Fibroblast of the aortic adventitia (primary cell): ENCODE measurements at places on chromosomes 11 and 22. TPM values are rescaled to one million over a fixed set of nuclear protein-coding genes. Genes with fewer than 3 reads are reported as not detected.

The NRIP3 gene
- total RNA-seq: 4.3 and 21.3 TPM in 2 replicates

The THY1 gene
- total RNA-seq: 96.6 and 164 TPM in 2 replicates

The OR2AT4 gene
- total RNA-seq: under 0.01 TPM in 1 of 2 replicates, not detected in the other

The GPR152 gene
- total RNA-seq: not detected in 2 replicates

The MB gene
- total RNA-seq: not detected in 2 replicates

The SCARF2 gene
- 11.8 and 42.9 TPM in 2 replicates for total RNA-seq

The SCGB2A2 gene
- not detected in 2 replicates for total RNA-seq

DNA sequence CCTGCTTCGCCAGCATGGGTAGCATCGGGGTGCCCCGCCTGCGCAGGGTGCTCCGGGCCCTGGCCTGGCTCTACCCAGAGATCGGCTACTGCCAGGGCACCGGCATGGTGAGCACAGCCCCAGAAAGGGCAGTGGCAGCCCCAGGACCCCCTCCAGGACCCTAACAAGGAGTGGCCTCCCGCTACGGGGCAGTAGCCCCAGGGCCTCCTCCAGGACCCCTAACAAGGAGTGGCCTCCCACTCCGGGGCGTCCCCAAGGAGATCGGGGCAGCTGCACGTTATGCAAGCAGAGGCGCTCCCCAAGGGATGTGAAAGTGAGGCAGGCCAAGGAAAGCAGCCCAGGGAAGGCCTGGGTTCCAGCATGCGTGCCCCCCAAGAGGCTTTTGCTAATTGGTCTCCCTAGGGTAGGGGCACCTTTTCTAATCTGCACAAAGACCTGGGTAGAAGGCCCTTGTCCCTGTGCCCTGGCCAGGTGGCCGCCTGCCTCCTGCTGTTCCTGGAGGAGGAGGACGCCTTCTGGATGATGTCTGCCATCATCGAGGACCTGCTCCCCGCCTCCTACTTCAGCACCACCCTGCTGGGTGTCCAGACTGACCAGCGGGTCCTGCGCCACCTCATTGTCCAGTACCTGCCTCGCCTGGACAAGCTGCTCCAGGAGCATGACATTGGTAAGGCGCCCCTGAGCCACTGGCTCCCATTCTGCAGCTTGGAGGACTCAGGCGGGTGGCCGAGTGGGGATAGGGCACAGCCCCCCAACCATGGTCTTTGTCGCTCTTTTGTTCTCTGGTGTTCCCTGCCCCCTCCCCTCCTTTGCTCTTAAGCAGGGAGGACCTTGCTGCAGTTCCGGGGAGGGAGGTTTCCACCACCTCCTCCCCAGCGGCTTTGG is 35.0 kb downstream of the SGSM3 start:
- no peak for DNase-seq

- DNase-seq: peak; percentile 83
These were observed 243.4 kb upstream of the DDI1 start for GRCh38 chr11:103792981-103793468.

DNA sequence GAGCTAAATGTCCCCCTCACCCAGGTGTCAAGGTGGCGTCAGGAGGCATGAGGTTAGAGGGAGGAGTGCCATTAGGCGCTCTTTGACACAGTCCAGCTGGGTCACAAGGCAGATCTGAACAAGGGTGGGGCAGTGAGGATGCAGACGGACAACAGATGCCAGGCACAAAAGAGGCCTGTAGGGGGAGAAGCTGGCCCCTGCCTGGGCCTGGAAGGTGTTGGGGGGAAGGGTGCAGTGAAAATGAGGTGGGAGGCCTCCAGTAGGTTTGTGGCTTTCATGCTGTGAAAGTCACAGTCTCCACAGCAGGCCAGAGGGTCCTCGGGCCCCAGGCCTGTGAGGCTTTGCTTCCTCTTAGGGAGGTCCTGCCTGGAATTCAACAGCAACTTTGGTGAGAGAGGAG is 85.0 kb upstream of the PLET1 start:
- no peak for DNase-seq

- DNase-seq: no peak
These were observed 1.9 kb downstream of the CSNK2A3 start for GRCh38 chr11:11351042-11351586.

GRCh38 chr11:27387362-27387761 is 24.3 kb upstream of the CCDC34 start:
- DNase-seq: no peak

- no peak for DNase-seq
These were observed 22.0 kb upstream of the KLHL35 start for GRCh38 chr11:75454987-75455386.

GRCh38 chr22:19942157-19943081 is 801 bp upstream of the TXNRD2 start:
- DNase-seq: peak; percentile 86

GRCh38 chr11:113951537-113951936 is 23.4 kb upstream of the HTR3A start:
- DNase-seq: no peak

DNA sequence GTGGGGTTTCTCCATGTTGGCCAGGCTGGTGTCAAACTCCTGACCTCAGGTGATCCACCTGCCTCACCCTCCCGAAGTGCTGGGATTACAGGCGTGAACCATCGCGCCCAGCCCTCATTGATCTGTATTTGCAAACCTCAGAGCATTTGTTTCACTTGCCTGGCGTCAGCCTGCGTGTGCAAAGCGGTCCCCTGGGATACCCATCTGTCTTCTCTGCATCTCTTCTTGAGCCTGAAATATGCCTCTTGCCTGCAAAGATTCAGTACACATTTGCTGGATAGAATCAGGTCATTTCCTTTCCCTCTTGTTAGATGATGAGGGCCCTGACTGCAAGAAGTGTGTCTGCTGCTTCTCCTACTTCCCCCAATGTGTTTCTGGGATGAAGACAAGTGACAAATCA is 1291.0 kb downstream of the TBC1D22A start:
- no peak for DNase-seq

DNA sequence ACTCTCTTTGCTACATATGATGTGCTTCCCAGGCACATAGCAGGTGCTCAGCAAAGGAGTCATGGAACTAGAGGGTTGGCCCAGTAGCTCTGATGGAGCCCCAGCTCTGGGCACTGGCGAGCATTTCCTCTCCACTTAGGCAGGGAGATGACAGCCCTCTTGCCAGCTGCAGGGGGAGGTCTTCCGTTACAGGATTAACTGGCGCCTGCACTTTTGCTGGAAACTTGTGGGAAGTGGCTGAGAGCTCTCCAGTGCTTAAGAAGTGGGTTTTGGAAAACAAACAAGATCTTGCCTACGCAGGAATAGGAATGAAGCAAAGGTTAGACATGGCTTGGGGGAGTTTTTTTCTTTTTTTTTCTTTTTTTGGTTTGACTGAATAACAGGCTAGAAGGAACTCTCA is 75.5 kb downstream of the MICAL2 start:
- DNase-seq: no peak

DNA sequence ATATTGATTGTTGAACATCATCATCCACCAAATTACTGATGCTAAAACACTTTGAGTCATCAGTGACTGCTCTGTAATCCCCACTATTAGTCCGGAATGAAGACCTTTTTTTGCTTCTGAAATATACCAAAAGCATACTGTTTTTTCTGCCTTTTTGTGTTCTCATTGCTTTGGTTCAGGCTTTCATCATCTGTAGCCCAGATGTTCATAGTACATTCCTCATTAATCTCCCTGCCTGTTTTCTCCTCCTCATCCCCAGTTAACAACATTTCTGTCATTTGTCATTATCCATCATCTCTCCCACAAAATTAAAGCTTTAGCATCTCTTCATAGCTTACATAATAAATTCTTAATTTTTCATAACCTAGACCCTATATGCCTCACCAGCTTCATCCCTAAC is 9.2 kb downstream of the CEP57 start:
- no peak for DNase-seq

DNA sequence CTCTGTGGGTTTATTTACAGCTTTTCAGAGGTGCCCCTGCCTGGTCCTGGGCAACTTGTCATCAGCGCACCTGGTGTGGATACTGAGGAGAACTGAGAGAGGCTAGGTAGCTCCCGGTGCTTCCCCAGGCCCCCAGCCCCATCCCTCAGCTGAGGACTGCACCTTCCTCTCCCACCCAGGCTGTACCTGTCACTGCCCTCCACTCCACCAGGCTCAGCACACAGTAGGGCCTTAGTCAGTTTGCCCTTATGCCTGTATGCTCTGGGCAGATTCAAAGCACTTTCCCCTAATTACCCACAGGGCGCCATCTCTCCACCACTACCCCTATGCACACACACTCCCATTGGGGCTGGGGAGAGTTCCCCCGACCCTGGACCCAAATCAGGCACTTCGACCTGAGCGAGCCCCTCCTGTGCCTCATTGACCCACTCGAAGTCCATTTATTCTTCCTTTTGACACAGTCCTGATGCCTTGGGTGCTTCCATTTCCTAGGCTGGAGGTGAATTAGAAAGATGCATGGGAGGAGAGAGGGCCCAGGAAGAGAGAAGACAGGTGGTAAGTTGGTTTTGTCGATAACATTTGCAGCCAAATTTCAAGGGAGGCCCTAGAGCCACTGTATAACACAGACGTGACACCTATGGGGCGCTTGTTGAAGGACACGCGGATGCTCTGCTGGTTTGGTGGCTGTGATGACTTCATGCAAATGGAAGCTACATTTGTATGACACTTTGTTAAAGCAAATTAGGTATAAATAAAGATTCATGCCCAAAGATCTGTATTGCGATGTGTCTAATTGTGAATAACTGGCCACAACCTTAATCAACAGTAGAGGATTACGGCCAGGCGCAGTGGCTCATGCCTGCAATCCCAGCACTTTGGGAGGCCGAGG is 13.8 kb upstream of the PICK1 start:
- no peak for DNase-seq

GRCh38 chr11:36744375-36745168 is 146.5 kb upstream of the RAG2 start:
- DNase-seq: peak; percentile 77

GRCh38 chr11:13008061-13008435 is 1.1 kb upstream of the RASSF10 start:
- DNase-seq: no peak
